ENCODE measurements at places on chromosomes 1 and 21. TPM values are rescaled to one million over a fixed set of nuclear protein-coding genes. Genes with fewer than 3 reads are reported as not detected.

Gene AMY1C
- total RNA-seq = not detected

Gene CA14
- total RNA-seq = 35.3 TPM

Gene SLC25A34
- 2.0 TPM for total RNA-seq

Gene FCRL6
- total RNA-seq = not detected

Gene DENND2C
- total RNA-seq = 2.9 TPM

Gene FAM72B
- 22.0 TPM for total RNA-seq

Gene HLX
- 0.53 TPM for total RNA-seq

Gene OR14C36
- not detected for total RNA-seq

Gene ESPN
- total RNA-seq = 46.1 TPM

Gene STUM
- total RNA-seq = 1.3 TPM

Gene SLAMF6
- not detected for total RNA-seq

Gene PRRX1
- total RNA-seq = 0.31 TPM

Gene ACADM
- 36.6 TPM for total RNA-seq

Gene ACTA1
- total RNA-seq = 0.96 TPM

Gene PERM1
- not detected for total RNA-seq

Gene AMPD1
- not detected for total RNA-seq

Gene SLC22A15
- 4.5 TPM for total RNA-seq

Gene SUMO3
- total RNA-seq = 85.4 TPM

Gene BMP8B
- total RNA-seq = 0.82 TPM

Gene NGF
- total RNA-seq = 0.53 TPM

Gene SYPL2
- total RNA-seq = 3.7 TPM

Gene COL16A1
- total RNA-seq = 8.8 TPM

Gene LCE1B
- not detected for total RNA-seq

Gene PAPPA2
- total RNA-seq = 0.27 TPM

Gene SH3D21
- total RNA-seq = 26.9 TPM

Gene COL18A1
- 241 TPM for total RNA-seq

Gene NIT1
- 46.5 TPM for total RNA-seq

Gene CHI3L2
- total RNA-seq = 0.41 TPM

Gene UQCRHL
- total RNA-seq = 3.8 TPM

Gene COL11A1
- 15.4 TPM for total RNA-seq

Gene PLA2G2A
- 1.9 TPM for total RNA-seq

Gene LRRC39
- total RNA-seq = 0.25 TPM

Gene ZFP69B
- 6.8 TPM for total RNA-seq

Gene SEC16B
- total RNA-seq = 0.92 TPM

Gene PCNX2
- 59.4 TPM for total RNA-seq

Gene SYT6
- total RNA-seq = 55.9 TPM

Gene B3GALT5
- 32.4 TPM for total RNA-seq

Gene DEDD
- 43.3 TPM for total RNA-seq

Gene TOMM20
- total RNA-seq = 182 TPM

Gene S100A16
- total RNA-seq = 17.6 TPM

Gene ETNK2
- 18.3 TPM for total RNA-seq

Gene STK40
- total RNA-seq = 20.4 TPM

Gene FGR
- total RNA-seq = 0.46 TPM

Gene CCDC185
- total RNA-seq = not detected

Gene OR2T33
- total RNA-seq = not detected

Gene GNG4
- total RNA-seq = 40.8 TPM

Gene SPATA21
- total RNA-seq = 0.07 TPM

Gene COL24A1
- 1.0 TPM for total RNA-seq

Gene KRTAP21-2
- not detected for total RNA-seq

Gene GRIK3
- 5.5 TPM for total RNA-seq

Gene KANK4
- 0.23 TPM for total RNA-seq
